NCI-H146 (cell line): ENCODE measurements at places on chromosomes 16 and 17.

- no peak for DNase-seq
Observed at GRCh38 chr16:1280783-1281182, 24.9 kb downstream of the TPSD1 start.

GRCh38 chr16:87958632-87959031, 7.4 kb downstream of the BANP start:
- DNase-seq, result no peak

DNA sequence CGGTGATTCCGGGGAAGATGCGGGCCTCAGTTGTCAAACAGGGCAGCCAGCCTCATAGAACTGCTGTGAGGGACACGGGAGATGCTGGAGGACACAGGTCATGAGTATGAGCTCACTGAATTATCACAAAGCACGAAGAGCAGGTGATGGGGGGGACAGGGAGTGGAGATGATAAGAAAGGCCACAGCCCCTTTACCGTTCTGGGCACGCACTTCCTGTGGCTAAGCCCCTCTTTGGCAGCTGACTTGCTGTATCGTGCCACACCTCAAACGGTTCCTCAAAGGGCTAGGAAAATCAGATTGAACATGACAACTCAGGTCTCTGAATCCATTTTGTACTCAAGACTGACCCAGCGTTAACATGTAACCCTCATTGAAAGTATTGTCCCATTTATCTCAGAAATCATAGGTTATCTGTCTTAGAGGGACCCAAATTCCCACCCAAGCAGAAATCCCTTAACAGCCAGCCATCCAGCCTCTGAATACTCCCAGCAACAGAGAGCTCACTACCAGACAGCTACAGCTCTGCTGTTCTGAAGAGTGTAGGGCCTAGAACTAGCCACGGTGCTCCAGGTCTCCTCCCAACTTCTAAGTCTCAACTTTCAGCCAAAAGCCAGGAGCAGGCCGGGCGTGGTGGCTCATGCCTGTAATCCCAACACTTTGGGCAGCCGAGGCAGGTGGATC, 5.0 kb upstream of the SRL start:
- DNase-seq, result peak; percentile 63

DNA sequence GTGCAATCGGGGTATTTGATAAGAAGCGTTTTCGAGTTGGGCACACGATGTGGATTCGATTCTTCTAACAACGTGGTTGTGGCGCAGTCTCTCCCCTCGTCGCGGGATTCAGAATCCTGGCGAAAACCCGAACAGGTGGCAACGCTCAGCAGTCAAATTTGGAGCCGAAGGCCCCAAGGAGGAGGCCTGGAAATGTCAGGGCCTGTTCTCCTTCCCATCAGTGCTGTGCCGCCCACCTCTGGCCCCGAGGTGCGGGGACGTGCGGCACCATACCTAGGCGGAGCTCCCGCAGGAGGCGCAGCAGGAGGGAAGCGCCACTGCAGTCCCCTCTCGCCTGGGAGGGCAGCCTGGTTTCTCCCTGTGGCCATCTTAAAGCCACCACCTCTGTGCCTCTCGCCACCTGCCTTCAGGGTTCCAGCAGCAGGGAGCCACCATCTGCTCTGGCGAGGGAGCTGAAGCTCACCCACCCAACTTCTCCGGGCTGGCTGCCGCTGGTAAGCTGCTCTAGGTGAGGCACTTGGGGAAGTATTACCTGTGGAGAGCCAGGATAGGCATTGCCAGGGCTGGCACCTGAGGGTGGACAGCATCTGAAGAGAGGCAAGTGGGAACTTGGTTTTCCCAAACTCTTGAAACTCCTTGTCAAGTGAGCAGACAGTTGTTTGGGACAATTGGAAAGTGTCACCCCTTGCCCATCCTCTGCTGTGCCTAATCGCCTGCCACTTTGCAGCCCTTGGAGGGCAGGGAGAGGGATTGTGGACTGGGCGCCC, 2.6 kb upstream of the AATF start:
- DNase-seq, result peak; percentile 26

- DNase-seq, result no peak
Observed at GRCh38 chr17:68594552-68594951, 6.6 kb downstream of the FAM20A start.

DNA sequence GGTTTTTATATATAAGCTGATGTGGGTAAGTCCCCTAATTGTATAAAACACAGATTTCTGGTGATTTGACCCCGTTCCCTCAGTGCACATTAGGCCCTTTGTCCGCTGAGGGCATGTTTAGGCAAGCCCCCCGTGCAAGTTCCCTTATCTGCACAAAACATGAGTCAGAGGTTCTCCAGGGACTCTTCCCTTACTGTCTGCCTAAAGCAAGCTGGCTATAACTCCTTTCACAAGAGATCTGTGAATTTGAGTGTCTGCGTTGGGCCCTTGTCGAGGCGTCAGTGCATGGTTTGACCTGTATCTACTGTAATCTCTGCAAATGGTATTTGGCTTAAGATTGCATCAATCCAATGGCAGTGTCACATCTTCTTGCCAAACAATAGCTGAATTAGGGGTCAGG, 712.8 kb downstream of the CDH8 start:
- DNase-seq, result peak; percentile 60

DNA sequence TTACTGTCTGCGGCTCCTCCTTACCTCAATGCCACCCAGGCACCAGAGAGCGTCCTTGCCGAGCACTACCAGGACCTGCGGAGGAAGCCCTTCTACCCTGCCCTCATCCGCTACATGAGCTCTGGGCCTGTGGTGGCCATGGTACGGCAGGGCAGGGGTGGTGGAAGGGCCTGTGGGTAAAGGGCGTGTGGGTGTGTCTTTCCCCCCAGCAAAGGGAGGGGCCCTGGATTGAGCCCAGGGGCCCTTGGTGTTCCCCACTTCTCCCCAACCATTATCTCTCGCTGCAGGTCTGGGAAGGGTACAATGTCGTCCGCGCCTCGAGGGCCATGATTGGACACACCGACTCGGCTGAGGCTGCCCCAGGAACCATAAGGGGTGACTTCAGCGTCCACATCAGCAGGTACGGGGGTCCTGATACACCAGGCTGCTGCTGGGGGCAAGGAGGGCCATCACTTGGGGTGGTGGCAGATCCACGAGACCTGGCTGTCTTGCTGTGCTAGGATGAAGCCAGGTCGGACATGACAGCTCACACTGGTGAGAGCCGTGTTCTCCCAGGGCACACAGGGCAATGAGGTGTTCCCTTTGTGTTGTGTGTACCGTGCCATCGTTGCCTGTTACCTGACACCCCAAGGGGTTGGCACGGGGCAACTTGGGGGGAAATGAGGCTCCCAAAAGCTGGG, 2.2 kb upstream of the DECR2 start:
- no peak for DNase-seq

- DNase-seq, result no peak
Observed at GRCh38 chr17:16924696-16925440, 47.0 kb downstream of the TNFRSF13B start.
